Left renal pelvis (tissue), 4 donors: ENCODE measurements at places on chromosomes 1 and 21. TPM values are rescaled to one million over a fixed set of nuclear protein-coding genes. Genes with fewer than 3 reads are reported as not detected.

- no peak for DNase-seq
Measured at GRCh38 chr1:169483500-169483966, 2.2 kb downstream of the SLC19A2 start.

GRCh38 chr1:111515291-111516004 lies 12.0 kb upstream of the ADORA3 start:
- DNase-seq, result no peak

- no peak for DNase-seq
Measured at GRCh38 chr1:193278968-193279367, 92.6 kb upstream of the B3GALT2 start.

DNA sequence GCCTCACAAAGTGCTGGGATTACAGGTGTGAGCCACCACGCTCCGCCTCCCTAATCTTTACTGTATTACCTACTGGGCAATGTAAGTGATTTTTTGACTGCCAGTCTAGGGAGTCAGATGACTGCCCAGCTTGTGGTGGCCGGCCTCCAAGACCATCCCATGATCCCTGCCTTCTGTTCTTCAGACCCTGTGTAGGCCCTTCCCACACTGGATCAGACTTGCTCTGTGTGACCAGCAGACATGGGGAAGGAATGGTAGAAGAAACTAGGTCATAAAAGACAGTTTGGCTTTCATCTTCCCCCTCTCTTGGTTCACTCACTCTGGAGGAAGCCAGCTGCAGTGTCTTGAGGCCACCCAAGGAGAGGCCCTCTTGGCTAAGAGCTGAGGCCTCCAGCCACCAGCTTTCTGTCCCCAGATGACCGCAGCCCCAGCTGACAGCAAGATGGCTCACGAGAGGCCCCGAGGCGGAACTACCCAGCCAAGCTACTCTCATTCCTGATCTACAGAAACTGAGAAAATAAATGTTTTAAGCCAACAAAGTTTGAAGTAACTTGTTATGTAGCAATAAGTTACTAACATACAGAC lies 14.5 kb upstream of the CBR3 start:
- no peak for DNase-seq

DNA sequence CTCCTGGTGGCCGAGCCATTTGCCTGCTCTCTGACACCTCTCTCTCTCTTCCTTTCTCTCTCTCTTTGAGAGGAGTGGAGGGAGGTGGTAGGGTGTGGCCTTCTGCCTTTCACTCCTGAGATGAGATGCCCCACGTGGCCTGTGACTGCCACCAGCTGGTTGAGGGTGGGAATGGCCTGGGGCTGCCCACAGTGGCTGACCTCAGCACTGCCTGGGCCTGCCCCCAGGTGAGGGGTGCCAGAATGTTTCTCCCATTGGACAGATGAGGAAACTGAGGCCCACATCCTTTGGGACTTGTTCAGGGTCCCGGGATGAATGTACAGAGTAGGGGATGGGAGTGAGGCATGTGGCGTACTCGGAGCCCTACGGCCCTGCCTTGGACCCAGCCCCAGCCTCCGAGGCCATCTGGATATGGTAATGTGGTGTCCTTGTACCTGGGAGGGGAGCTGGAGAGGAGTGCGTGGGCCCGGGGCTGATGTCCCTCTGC lies 12.7 kb upstream of the C1orf167 start:
- no peak for DNase-seq

The LCE3E gene
- not detected for polyA plus RNA-seq

DNA sequence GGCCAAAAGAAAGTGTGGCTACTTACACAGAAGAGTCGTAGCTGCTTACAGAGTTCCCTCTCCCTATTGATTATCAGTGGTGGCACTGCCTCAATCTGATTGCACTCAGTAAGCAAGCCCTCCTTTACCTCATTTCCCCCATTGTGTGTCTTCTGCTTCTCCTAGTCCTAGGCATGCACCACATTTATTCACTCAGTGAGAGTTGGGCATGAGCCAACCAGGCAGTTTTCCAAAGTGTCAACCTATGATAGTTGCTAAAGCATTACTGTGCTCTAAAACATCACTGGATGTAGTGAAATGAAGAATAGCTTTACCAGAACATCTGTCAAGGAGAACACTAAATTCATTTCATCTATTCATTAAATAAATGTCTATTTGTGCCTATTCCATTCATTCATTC lies 19.3 kb downstream of the GJA5 start:
- no peak for DNase-seq

DNA sequence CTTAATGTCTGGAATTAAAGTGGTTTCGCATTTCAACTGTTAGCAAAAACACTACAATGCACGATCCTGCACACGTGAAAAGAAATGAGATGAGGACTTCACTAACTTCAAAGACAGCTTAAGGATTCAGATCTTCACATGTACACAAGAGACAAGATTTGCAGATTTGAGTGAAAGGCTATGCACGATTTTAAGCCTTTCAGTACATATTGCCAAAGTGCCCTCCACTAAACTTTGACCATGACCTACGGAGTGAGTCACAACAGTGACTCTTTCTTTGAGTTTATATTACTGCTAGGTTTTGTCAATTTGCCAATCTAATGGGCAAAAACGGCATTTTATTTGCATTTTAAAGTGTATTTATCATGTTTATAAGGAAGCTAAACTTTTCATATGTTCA lies 41.2 kb upstream of the CR1L start:
- no peak for DNase-seq

The CYB5RL gene
- 8.1 TPM for polyA plus RNA-seq

DNA sequence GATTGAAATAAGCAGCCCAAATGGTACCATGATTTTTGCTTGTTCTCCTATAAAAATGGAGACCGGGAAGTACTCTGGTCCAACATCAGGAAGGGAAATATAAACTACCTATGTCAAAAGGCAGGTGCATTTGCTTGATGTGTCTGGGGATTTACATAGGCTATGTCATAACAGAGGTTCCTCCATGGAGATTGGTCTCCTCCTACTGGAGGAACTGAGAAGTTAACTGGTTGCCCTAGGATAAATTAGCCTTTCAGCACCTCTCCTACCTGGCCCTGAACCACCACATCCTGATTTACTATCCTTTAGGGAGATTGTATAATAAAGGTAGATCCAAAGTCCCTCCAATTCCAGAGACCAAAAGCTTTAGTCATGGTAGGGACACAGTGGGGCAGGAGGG lies 1109.3 kb upstream of the B3GALT2 start:
- no peak for DNase-seq

The C1orf53 gene
- polyA plus RNA-seq, result 2.9 TPM

The LIN28A gene
- polyA plus RNA-seq, result 0.06 TPM

GRCh38 chr1:227885648-227886502 lies 61.9 kb downstream of the WNT9A start:
- no peak for DNase-seq

DNA sequence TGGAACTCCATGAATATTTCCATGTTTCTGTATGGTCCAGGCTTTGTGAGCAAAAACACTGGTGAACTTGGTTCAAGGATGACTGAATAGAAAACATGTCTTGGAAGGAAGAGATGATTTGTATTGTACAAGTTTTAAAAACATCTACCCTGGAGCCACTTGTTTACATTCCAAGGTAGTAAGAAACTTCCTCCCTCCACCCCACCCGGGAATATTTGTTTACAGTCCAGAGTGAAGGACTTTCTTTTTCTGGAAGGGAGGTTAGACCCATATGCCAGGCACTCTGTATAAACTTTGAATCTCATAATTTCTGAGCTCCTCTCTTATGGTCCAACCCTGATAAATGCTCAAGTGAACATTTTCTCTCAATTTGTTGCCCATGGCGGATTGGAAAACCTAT lies 323.3 kb upstream of the LYPLAL1 start:
- DNase-seq, result no peak
